ENCODE measurements at places on chromosomes 3 and 15.

DNA sequence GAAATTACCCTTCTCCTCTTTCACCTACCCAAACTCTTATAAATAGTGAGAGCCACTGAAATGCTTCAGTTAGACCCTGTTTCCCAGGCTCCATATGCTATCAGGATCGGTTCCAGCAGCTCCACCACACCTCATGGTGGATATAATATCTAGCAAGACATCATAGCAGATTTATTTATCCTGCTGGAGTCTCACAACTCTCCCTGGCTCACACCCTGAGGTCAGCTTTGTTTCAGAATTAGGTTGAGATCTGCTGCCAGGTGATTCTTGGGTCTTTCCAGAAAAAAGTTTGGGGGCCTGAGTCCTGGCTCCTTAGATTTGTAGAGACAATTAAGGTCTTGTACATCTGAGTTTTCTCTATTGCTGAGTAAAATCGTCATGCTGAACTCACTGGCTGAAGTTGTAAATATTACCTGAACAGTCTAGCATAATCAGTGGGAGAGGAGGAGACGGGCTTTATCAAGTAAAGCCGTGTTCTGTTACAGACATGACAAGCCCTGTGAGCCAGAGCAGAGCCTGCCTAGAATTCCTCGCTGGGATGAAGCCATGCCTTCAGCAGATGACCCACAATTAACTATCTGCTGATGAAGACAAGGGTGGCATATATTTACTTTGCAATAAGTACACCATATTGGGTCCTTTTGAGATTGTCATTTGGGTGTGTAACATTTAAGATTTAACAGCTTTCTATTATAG, 131.6 kb downstream of the STAC start:
- H3K27ac ChIP-seq: no peak overlapping the region
- H3K4me3 ChIP-seq: no peak overlapping the region
- DNase-seq: no peak
- no peaks in the 10 kb centered on the region for H3K36me3 ChIP-seq
- no peaks in the 10 kb centered on the region for H3K4me1 ChIP-seq

DNA sequence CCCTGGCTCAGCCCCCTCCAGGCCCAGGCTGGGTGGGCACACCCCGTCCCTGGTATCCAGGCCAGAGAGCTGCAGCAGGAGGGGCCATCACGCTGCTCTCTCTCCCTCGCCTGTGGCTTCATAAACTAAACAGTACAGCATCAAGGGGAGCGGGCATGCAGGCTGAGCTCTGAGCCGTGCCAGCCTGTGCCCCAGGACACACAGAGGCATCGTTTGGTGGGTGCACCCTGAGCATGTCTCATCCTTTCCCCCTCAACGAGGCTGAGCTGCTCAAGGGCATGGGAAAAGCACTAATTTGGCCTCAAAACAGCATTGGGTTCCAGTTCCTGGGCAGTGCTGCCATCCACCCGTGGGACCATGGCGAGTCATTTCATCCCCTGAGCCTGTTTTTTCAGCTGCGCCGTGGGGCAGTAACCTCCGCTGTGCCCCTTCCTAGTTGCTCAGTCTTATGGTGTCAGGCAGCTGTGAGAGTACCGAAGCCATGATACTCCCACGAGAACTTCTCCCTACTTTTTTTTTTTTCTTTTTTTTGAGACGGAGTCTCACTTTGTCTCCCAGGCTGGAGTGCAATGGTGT, 79.6 kb downstream of the CPN2 start:
- DNase-seq: no peak
- H3K4me1 ChIP-seq: peaks cover 14% of the 10 kb centered on the region
- no peak overlapping the region for H3K27ac ChIP-seq
- no peaks in the 10 kb centered on the region for H3K36me3 ChIP-seq

- H3K27me3 ChIP-seq: no peaks in the 10 kb centered on the region
- no peak overlapping the region for H3K27ac ChIP-seq
- H3K4me1 ChIP-seq: no peaks in the 10 kb centered on the region
- H3K4me3 ChIP-seq: no peak overlapping the region
- no peaks in the 10 kb centered on the region for H3K36me3 ChIP-seq
- DNase-seq: no peak
Measured at GRCh38 chr3:147497286-147497685, 88.1 kb downstream of the ZIC1 start.

- H3K36me3 ChIP-seq: no peaks in the 10 kb centered on the region
- H3K27ac ChIP-seq: no peak overlapping the region
- peaks cover 12% of the 10 kb centered on the region for H3K27me3 ChIP-seq
Measured at GRCh38 chr3:159861369-159861987, 127.2 kb upstream of the IL12A start.

DNA sequence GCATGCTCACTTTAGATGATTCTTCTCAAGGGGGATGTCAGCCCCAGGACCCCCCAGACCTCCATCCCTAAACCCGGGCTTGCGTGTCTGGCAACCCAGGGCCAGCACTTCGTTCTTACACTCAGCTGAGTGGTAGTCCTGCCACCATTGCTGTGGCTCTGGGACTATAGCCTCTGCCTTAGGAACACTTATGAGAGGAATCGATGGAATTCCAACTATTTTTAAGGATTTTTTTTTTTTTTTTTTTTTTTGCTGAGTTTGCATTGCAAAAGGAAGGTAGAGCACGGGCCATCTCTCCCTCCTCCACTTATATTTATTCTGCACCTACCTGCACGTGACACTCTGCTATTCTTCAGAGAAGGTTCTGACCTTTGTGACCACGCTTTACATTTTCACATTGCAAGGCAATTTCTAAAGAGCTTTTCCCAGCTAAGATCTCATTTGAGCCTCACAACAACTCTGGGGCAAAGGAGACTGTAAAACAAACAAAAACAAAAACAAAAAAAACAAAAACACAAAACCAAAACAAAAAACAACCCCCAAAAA, 113.9 kb downstream of the LPP start:
- DNase-seq: no peak
- H3K4me1 ChIP-seq: peaks cover 34% of the 10 kb centered on the region
- H3K36me3 ChIP-seq: peaks cover 11% of the 10 kb centered on the region

DNA sequence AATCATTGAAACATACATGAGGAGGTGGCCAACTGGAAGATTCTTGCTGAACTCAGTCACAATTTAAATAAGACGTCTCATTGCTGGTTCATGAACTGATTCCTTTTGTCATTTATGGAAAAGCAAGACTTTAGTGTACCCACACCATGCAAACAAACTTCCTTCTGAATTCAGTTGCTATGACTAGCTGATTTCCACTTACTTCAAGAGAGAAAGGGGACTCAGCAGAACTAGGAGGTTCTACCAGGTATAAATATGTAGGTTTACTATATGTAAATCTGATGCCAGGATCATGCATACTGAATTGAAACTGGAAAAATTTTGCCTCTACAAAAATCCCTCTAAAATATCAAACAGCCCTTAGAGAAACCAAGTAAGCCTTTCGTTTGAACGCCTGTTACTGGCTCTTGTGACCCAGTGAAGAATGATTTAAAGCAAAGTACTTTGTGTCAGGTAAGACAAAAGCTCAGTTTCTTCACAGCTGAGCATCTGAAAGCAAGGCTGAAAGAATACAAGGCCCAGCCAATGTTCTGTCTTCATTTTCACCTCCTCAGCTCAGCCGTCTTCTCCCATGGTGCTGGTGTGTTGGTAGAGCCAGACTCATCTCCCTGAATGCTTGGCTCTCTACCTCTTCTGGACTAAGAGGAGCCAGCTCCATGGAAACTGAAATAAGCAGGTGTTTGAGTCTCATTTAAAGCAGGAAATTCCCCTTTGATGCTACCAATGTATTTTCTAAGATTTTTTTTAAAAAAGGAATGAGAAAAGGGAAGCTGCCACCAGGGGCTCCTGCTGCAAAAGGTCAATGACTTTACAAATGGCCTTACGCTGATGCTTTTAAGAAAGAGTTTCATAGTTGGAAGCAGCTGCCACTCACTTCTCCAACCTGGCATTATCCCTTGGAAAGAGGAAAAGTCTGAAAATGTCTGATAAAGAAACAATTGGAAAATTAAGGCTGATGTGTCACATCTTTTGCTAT, 301.6 kb downstream of the EFHB start:
- H3K36me3 ChIP-seq: no peaks in the 10 kb centered on the region
- DNase-seq: no peak

DNA sequence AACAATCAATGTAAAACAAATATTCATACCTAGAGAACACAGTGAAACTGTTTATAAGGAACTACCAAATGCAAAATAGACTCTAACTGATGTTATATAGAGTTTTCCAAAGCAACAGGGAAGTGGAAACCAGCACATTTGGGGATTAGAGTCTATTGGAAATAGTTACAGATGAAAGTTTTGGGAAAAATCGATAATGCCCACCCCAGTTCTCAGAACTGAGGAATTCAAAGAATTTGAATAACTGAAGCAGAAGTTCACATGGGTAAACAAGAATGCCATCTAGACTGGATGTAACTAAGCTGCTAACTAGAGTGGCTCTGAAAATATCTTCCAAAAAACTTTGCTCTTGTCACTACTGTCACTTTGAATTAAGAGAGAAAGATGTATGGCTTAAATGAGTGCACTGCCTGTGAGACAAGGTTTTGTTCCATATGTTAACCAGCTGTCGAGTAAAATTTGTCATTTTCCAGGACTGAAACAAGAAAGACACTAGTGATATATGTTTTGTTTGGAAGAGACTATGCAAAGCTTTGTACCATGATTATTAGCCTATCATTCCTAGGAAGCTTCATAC, 9.2 kb upstream of the DENND4A start:
- no peak for DNase-seq
- H3K36me3 ChIP-seq: peaks cover 3% of the 10 kb centered on the region
- H3K4me1 ChIP-seq: peaks cover 50% of the 10 kb centered on the region
- H3K4me3 ChIP-seq: no peak overlapping the region

GRCh38 chr3:46297658-46298423, 55.6 kb downstream of the CCR3 start:
- no peaks in the 10 kb centered on the region for H3K27me3 ChIP-seq
- peak overlapping the region; percentile 34 for H3K4me3 ChIP-seq
- DNase-seq: no peak
- H3K36me3 ChIP-seq: peaks cover 7% of the 10 kb centered on the region
- H3K4me1 ChIP-seq: peaks cover 84% of the 10 kb centered on the region

All from activated T-helper 1 cell treated with anti-CD3 and anti-CD28 coated beads, Interleukin-12 subunit alpha, Interleukin-12 subunit beta, Interleukin-2, Interleukin-4 antibody, amounts not matched to agents 30 ng/mL and 10 ng/mL and 1 ng/mL, durations not matched to agents 14 hours and 24 hours and 36 hours (primary cell).